ENCODE measurements at places on chromosomes 12 and 14.

- no peak for DNase-seq
Observed at GRCh38 chr12:133058203-133059113, 21.1 kb downstream of the ZNF84 start.

- no peak for DNase-seq
Observed at GRCh38 chr12:130049666-130050065, 112.6 kb upstream of the FZD10 start.

DNA sequence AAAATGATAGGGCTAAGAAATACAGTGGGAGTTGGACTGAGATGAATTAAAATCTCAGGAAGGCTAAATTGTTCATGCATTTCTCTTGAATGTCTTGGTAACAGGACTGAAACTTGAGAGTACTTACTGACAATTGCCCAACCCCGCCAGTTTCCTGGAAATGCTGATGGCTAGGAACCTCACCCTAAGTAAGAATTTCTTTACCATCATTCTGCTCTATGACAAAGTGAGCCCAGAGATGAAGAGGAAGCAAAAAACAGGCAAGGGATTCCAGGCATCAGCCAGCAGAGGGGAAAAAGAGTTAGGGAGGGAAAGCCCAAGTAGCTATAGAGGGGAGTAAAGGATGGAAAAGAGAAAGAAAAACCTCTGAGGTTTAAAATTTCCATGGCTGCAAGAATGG lies 397.7 kb downstream of the MDGA2 start:
- DNase-seq, result no peak

GRCh38 chr12:46217541-46218321 lies 51.1 kb downstream of the SLC38A1 start:
- no peak for DNase-seq

DNA sequence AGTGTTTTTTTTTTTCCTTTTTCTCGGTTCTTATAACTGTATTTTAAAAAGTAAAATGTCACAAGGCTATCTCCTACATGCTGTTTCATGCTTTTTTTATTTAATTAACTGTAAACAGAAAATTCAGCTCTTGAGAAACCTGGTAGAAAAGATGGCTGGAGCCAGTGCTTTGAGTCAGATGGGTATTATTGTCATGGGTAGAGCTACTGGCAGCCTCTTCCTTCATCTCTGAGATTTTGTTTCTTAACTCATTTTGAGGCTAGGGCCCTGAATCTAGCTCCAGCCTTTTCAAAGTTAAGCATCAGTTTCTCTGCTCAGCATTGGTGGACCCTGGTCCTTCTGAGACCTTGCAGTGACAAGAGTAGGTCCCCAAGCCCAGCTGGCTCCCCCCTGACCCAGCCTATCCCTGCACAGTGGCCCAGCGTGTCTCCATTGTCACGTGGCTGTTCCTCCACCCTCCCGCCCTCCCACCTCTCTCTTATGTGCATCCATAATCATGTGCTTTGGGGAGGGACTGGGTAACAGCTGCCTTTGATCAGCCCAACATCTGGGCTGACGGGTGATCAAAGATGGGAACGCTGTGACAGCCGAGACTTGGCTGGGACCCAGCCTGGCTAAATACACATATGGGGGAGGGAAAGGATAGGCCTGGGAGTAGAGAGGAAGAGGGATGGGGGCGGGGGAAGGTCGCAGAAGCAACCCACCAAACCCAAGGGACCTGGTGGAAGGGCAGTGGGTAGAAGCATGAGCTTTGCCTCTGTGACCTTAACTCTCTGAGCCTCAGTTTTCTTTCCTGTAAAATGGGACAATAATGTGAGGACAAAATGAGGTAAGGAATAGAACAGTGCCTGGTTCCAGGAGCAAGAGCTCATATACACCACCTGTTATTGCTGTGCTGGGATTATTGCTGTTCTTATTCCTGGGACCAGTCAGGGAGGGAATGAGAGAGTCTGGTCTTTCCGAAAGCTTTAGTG lies 24.4 kb upstream of the RBM19 start:
- DNase-seq, result no peak

DNA sequence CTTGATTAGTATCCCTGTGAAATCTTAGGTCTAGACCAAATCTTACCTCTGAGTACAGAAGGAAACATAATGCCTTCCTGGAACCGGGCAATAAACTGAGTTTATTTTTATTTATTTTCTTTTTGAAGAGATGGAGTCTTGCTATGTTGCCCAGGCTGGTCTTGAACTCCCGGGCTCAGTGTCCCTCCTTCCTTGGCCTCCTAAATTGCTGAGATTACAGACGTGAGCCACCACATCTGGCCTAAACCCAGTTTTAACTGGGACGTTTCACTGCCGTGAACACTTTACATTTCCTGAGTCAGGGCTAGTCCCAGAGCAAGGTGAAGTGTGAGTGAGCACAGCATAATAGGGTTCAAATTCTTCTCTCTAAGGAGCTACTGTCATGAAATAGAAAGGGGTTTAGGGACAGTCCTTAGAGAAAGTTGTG lies 671 bp downstream of the GUCY2C start:
- no peak for DNase-seq

- DNase-seq, result no peak
Observed at GRCh38 chr12:114696443-114697242, 12.7 kb upstream of the TBX3 start.

DNA sequence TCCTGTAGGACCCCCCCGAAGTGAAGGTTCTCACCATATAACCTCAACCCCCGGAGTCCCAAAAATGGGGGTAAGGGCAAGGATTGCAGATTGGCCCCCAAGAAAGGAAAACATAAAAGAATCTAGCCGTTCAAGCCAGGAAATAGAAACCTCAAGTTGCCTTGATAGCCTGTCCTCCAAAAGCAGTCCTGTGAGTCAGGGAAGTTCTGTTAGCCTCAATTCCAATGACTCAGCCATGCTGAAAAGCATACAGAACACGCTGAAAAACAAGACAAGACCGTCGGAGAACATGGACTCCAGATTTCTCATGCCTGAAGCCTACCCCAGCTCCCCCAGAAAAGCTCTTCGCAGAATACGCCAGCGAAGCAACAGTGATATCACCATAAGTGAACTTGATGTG lies 344.2 kb upstream of the RGS6 start:
- DNase-seq, result no peak

DNA sequence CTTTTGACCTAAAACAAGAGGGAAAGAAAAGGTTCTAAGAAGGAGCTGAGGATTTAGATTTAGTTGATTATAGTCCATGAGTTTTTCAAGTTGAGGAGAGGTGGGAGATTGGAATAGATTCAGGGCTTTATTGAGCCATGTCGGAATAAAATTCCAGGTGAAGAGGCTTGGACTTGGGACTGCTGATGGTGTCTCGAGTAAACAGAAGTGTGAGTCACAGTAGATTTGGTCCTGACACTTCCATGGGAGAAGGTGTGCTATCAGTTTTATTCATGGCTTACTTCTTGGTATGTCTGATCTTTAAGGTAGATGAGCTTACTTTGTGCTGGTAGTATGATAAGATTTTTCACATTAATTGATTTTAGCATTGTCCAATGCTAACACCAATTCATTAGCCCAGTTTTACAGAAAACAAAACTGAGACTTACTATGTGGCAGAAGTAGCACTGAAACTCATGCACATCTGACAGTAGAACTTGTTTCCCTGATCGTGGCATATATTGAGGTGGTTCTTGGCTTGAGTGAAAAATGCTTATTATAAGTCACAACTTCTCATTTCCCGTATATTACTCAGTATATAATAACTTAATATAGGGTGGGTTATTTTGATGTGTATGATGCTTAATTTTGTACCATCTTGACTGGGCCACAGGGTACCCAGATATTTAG lies 172.4 kb upstream of the IGF1 start:
- DNase-seq, result no peak
